CD4-positive, CD25-positive, alpha-beta regulatory T cell (primary cell): ENCODE measurements at places on chromosomes 3 and 15.

DNA sequence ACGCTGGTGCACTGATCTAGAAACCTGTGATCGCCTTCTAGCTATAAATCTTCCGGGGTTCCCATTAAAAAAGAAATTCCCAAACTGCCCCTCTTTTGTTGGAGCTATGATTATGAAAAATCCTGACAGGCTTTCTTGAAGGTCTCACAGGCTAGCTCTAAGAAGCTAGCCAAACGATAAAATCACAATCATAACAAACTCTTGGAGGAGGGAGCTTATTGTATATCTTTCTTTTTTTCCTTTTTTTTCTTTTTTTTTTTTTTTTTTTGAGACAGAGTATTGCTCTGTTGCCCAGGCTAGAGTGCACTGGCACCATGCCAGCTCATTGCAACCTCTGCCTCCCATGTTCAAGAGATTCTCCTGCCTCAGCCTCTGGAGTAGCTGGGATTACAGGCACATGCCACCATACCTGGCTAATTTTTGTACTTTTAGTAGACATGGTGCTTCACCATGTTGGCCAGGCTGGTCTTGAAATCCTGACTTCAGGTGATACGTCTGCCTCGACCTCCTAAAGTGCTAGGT lies 72.0 kb downstream of the MYO1E start:
- peak overlapping the region; percentile 51 for H3K27ac ChIP-seq
- no peaks in the 10 kb centered on the region for H3K36me3 ChIP-seq
- DNase-seq = no peak

DNA sequence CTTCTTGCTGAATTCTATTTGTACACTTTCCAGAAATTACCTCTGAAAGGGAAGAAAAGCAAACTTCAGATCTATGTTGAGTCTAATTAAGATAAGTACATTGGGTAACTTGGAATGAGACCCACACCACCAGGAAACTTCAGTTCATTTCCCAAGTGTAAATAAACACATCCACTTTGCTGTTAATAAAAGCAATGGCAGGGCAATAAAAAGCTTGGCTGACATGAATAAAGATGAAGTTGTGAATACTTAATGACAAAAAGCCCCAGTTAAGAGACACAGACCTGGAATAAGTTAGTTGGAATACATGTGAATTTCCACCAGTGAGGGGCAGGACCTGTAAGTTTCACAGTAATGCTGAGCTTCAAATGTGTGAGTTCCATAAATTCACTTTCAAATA lies 83.3 kb downstream of the MEX3B start:
- no peak overlapping the region for H3K4me3 ChIP-seq
- H3K4me1 ChIP-seq = no peaks in the 10 kb centered on the region
- no peak for DNase-seq
- no peaks in the 10 kb centered on the region for H3K27me3 ChIP-seq
- H3K36me3 ChIP-seq = no peaks in the 10 kb centered on the region

DNA sequence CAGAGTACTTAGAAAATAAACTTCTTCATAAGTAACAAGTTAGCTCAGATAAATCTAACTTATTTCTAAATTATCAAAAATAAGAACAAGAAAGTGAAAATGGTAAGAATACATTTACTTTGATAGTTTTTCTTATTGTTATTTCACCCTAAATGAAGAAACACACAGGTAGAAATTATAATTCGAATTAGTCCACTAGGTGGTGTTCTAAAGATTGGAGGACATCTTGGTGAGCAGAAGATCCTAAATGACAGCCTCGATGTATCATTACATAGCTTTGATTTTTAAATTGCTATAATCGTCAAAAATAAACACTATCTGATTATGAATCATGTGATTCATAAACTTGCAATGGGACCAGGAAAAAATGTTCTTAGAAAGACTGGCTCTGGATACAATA lies 280.8 kb upstream of the UBE2E2 start:
- no peaks in the 10 kb centered on the region for H3K36me3 ChIP-seq
- H3K27ac ChIP-seq = no peak overlapping the region
- peak; percentile 14 for DNase-seq
- H3K4me1 ChIP-seq = no peaks in the 10 kb centered on the region
- H3K4me3 ChIP-seq = no peak overlapping the region

- H3K4me1 ChIP-seq = no peaks in the 10 kb centered on the region
- H3K27me3 ChIP-seq = no peaks in the 10 kb centered on the region
- no peaks in the 10 kb centered on the region for H3K36me3 ChIP-seq
- no peak overlapping the region for H3K4me3 ChIP-seq
- no peak for DNase-seq
These were observed 313.1 kb downstream of the SV2B start for GRCh38 chr15:91413142-91413541.

DNA sequence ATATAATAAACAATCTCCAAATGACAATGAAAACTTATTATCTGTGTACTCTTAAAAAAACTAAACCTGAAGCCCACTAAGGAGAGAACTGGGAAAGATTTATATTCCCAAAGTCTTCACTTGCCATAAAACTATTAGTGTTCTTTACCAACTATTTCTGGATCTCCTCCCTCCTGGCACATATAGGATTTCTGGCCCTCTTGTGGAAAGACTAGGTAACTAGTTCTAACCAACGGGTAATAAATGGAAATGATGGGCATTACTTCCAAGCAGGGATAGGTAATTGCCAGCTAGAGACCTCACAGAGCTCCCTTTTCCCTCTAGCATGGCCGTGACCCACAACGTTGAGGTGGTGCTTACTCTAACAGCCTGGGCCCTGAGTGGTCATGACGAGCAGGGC lies 110.1 kb downstream of the DNAH12 start:
- H3K4me1 ChIP-seq = no peaks in the 10 kb centered on the region
- H3K27me3 ChIP-seq = peaks cover 5% of the 10 kb centered on the region
- no peak overlapping the region for H3K27ac ChIP-seq
- H3K4me3 ChIP-seq = no peak overlapping the region
- no peak for DNase-seq
- H3K36me3 ChIP-seq = no peaks in the 10 kb centered on the region

- peak; percentile 2 for DNase-seq
- no peaks in the 10 kb centered on the region for H3K36me3 ChIP-seq
- H3K27ac ChIP-seq = no peak overlapping the region
- no peaks in the 10 kb centered on the region for H3K4me1 ChIP-seq
These were observed 32.2 kb upstream of the TAMM41 start for GRCh38 chr3:11878837-11879236.

DNA sequence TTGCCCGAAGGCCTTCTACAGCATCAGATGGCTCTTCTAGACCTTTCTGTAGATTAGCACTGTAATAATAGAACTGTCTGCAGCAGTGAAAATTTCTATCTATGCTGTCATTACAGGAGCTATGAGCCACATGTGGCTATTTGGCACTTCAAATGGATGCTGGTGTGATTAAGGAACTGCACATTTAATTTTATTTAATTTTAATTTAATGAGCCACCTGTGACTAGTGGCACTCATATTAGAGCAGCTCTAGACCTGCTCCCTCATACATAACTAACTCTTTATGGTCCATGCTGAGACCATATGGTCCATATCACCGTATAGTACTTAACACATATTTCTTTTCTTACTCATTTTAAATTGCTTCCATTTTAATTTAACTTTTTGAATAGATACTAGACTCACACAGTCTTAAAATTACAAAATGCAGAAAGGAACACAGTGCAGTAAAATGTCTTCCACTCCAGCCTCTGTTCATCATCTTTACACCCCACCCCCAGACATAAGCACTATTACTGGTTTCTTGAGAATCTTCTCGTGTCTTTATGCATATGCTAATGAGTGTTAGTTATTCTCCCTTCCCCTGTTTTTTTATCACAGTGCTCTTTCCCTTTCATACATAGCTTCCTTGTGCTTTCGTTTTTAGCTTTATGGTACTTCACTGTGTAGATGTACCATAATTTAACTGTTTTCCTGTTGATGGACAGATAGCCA lies 9.6 kb downstream of the LSM3 start:
- no peak overlapping the region for H3K4me3 ChIP-seq
- no peak overlapping the region for H3K27ac ChIP-seq
- no peaks in the 10 kb centered on the region for H3K27me3 ChIP-seq
- H3K4me1 ChIP-seq = no peaks in the 10 kb centered on the region
- H3K36me3 ChIP-seq = peaks cover 34% of the 10 kb centered on the region

DNA sequence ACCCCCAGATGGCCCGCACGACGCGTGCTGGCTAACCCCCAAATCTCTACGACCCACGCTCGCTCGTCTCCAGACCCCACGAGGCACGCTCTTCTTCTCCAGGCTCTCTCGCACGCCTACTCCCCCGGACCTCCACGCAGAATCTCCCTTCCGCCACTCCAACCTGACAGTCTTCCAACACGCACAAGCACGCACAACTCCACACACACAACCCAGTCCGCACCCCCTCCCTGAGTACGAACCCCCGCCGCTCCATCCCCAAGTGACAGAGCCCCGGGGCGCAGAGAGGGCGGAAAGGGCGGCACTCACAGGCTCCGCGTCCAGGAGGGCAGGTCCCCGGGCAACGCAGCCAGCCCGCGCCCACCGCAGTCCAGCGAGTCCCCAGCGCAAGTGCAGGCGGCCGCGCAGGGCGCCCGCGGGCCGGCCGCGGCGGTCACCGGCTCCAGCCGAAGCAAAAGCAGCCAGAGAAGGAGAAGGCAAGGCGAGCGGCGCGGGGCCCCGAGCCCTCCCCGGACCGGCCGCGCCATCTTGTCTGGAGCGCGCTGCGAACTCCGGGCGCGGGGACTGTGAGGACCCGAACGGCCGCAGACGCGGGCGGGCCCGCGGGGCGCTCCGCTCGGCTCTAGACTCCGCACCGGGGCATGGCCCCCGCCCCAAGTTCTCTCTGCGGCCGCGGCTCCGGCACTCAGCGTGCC lies 794 bp downstream of the LRIG1 start:
- H3K4me1 ChIP-seq = peaks cover 66% of the 10 kb centered on the region
- no peaks in the 10 kb centered on the region for H3K27me3 ChIP-seq
- peak overlapping the region; percentile 61 for H3K27ac ChIP-seq
- H3K4me3 ChIP-seq = peak overlapping the region; percentile 92
- DNase-seq = peak; percentile 52

GRCh38 chr3:41575724-41576123 lies 376.4 kb downstream of the CTNNB1 start:
- H3K4me3 ChIP-seq = no peak overlapping the region
- H3K27ac ChIP-seq = no peak overlapping the region
- no peaks in the 10 kb centered on the region for H3K27me3 ChIP-seq
